ENCODE measurements at places on chromosomes 4 and X. TPM values are rescaled to one million over a fixed set of nuclear protein-coding genes. Genes with fewer than 3 reads are reported as not detected.

DNA sequence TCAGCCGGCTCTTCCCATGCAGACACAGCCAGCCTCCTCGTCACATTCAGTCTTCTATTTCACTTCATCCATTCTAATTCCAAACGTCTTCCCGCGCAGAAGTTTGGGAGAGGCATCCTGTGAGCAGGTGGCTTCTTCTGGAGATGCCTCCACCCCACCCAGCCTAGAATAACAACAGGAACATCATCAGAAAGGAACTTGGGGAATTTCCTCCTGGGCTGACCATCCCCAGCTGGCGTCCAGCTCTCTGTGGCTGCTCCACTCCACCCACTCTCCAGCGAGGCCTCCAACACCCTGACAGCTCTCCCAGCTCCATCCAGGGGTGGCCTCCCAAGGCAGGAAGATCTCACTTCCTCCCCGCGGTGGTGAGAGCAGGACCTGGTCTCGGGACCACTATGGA, 5.5 kb upstream of the C4orf50 start:
- H3K4me1 ChIP-seq: no peaks in the 10 kb centered on the region
- no peaks in the 10 kb centered on the region for H3K27me3 ChIP-seq
- no peaks in the 10 kb centered on the region for H3K36me3 ChIP-seq
- no peak overlapping the region for H3K27ac ChIP-seq

GRCh38 chr4:80471756-80472155, 136.2 kb downstream of the CFAP299 start:
- no peak for DNase-seq
- H3K4me1 ChIP-seq: no peaks in the 10 kb centered on the region
- no peak overlapping the region for H3K27ac ChIP-seq
- H3K36me3 ChIP-seq: no peaks in the 10 kb centered on the region

DNA sequence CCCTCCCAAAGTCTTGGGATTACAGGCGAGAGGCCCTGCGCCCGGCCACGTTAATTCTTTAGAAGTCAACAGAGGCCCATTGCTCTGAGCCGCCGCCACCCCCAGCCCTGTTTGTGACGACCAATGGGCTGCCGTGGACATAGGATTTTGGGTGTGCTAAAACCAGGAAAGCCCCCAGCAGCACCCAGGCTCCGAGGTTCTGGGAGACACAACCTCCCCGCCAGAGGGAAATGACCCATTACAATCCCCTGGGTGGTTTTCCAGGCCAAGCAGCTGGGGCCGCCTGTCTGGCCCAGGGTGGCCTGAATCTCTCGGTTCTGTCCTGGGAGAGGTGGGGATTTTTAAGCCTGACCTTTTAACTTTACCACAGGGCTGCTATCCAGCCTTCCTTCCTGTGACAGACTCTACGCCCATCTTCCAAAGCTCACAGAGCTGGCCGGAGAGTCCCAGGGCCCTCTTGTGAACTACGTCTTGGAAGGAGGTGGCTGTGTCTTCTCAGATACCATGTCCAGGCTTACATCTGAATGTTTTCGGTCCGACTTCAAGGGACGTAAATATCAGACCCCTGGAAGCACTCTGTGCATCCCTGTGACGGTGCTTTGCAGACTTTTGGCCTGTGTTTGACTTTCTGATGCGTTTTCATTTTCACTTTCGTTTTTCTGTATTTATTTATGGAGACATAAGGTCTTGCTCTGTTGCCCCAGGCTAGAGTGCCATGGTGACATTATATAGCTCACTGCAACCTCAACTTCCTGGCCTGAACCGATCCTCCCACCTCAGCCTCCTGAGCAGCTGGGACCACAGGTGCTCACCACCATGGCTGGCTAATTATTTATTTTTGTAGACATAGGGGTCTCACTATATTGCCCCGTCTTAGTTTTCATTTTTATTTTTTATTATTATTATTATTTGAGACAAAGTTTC, 36.0 kb downstream of the P2RY8 start:
- H3K27me3 ChIP-seq: no peaks in the 10 kb centered on the region
- H3K4me1 ChIP-seq: no peaks in the 10 kb centered on the region
- DNase-seq: no peak
- H3K27ac ChIP-seq: no peak overlapping the region
- no peak overlapping the region for H3K4me3 ChIP-seq
- no peaks in the 10 kb centered on the region for H3K36me3 ChIP-seq

GRCh38 chr4:107068116-107068515, 32.0 kb upstream of the DKK2 start:
- no peaks in the 10 kb centered on the region for H3K4me1 ChIP-seq
- no peaks in the 10 kb centered on the region for H3K36me3 ChIP-seq
- no peak for DNase-seq
- no peaks in the 10 kb centered on the region for H3K27me3 ChIP-seq
- H3K27ac ChIP-seq: no peak overlapping the region

DNA sequence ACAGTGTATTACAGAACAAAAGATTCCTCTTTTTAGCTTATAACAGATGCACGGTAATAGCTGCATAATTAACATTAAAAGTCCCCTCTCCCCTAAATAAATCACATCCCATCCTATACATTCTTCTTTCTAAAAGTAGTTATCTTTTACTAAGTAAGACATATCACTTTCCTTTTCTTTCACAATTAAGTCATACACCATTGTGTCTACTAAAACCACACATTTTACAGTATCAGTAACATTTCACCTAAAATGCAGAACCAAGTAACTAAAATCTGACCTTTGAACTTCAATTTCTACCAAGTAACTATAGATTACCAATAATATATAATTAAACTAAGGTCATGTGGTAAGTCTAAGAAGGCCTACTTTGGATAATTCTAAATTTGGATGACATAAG, 14.2 kb downstream of the DHX15 start:
- DNase-seq: no peak
- no peaks in the 10 kb centered on the region for H3K27me3 ChIP-seq
- H3K4me1 ChIP-seq: peaks cover 2% of the 10 kb centered on the region
- no peaks in the 10 kb centered on the region for H3K36me3 ChIP-seq

GRCh38 chr4:7753931-7754465, 185.7 kb downstream of the AFAP1 start:
- peaks cover 8% of the 10 kb centered on the region for H3K4me1 ChIP-seq
- no peaks in the 10 kb centered on the region for H3K36me3 ChIP-seq

- H3K27ac ChIP-seq: no peak overlapping the region
- no peaks in the 10 kb centered on the region for H3K4me1 ChIP-seq
- no peaks in the 10 kb centered on the region for H3K27me3 ChIP-seq
- DNase-seq: no peak
- no peak overlapping the region for H3K4me3 ChIP-seq
These were observed 25.1 kb upstream of the NFXL1 start for GRCh38 chr4:47939456-47939855.

DNA sequence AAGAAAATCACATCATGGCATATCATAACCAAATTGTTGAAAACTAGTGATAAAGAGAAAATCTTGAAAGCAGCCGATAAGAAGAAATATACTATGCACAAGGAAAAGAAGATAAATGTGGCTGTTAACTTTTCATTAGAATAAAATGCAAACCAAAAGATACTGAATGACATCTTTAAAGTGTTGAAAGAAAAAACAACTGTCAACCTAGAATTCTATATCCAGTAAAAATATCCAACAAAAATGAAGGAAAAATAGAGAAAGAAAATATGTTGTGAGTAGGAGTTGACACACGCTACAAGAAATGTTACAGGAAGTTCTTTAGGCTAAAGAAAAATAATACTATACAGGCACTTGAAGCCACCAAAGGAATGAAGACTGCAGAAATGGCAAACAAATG, 82.0 kb downstream of the FAM184B start:
- no peaks in the 10 kb centered on the region for H3K27me3 ChIP-seq
- H3K36me3 ChIP-seq: no peaks in the 10 kb centered on the region
- DNase-seq: no peak
- H3K27ac ChIP-seq: no peak overlapping the region

- no peaks in the 10 kb centered on the region for H3K27me3 ChIP-seq
- H3K36me3 ChIP-seq: no peaks in the 10 kb centered on the region
- no peak overlapping the region for H3K4me3 ChIP-seq
These were observed 19.6 kb downstream of the DOK7 start for GRCh38 chr4:3482707-3483106.

Gene FAM241A
- 2.4 TPM for total RNA-seq

Gene SHROOM4
- 7.2 TPM for total RNA-seq

Gene NAT8L
- 0.24 TPM for total RNA-seq

Gene EMCN
- total RNA-seq: 17.6 TPM

Gene HADH
- 65.1 TPM for total RNA-seq
